IMR-90 (cell line): ENCODE measurements at places on chromosomes 4 and X. TPM values are rescaled to one million over a fixed set of nuclear protein-coding genes. Genes with fewer than 3 reads are reported as not detected.

DNA sequence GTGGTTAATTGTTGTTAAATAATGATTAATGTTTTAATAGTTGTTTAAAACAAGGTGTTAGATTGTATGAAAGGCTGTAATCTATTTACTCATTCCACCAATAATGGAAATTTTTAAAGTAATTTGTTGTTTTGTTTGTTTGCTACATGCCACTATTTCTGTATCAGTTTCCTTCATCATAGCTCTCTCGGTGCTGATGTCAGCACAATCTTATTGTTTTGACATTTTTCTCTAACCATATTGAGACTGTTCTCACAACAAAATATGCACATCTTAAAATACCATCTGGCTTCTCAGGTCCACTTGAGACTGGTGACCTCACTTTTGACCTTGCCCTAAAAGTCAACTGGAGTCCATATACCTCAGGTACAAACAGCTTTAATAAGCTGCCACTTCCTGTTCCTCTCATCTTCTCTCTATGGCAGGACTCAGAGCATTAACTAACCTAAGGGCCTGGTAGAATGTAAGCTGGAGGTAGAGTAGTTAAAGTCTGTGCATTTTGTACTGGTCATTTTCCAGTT, 1.0 kb upstream of the GUCY1B1 start:
- no peaks in the 10 kb centered on the region for H3K27me3 ChIP-seq
- H3K4me3 ChIP-seq, result no peak overlapping the region
- no peak overlapping the region for H3K27ac ChIP-seq
- no peak for DNase-seq

DNA sequence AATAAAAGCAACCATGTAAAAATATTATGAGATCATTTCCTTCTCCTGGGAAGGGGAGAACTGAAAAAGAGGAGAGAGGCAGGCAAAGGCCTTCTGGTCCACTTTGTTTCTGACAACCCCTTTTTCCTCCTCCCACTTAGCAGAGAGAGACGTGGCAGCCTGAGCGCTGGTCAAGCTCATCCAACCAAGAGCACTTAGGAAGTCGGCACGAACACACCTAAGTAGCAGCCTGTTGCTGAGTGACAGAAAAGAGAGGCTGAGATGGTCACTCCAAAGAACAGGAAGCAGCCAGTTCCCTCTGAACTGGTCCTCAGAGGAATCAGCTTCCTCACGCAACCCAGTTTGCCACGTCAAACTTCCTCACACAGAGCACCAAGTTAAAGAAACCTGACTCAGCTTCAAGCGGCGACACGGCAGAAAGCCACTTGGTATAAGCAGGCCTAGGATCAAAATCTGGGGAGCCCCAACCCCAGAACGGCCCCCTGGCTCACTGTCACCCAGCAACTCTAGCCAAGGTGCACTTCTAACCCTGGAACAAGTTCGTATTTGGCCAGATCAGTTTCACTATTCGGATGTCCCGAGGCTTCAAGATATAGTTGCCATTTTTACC, 861 bp downstream of the SEC24D start:
- DNase-seq, result peak; percentile 94
- H3K27ac ChIP-seq, result peak overlapping the region; percentile 99
- H3K27me3 ChIP-seq, result no peaks in the 10 kb centered on the region
- H3K4me1 ChIP-seq, result peaks cover 6% of the 10 kb centered on the region
- peak overlapping the region; percentile 93 for H3K4me3 ChIP-seq
- peaks cover 22% of the 10 kb centered on the region for H3K36me3 ChIP-seq

GRCh38 chr4:47391256-47391655, 72.2 kb downstream of the COMMD8 start:
- H3K36me3 ChIP-seq, result no peaks in the 10 kb centered on the region
- DNase-seq, result no peak
- H3K4me1 ChIP-seq, result no peaks in the 10 kb centered on the region
- no peak overlapping the region for H3K4me3 ChIP-seq
- no peak overlapping the region for H3K27ac ChIP-seq
- H3K27me3 ChIP-seq, result no peaks in the 10 kb centered on the region

DNA sequence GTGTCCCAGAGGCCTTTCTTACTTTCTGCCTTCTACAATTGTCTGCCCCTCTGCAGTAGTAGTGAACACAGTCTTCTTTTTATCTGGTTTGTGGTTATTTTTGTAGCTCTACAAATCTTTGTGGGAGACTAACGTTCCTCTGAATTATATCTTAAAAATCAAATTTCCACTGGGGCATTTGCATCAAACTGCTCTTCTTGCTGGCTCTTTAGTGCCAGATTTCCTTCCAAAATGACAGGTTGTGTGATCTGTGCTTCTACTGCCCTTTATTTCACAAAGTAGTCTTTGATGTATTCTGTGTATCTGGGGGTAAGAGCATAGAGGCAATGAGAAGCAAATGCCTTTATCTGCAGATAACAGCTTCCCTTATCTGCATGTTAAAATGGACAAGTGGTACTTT, 34.5 kb downstream of the TSPAN7 start:
- H3K4me3 ChIP-seq, result no peak overlapping the region
- H3K36me3 ChIP-seq, result no peaks in the 10 kb centered on the region
- DNase-seq, result no peak
- no peaks in the 10 kb centered on the region for H3K4me1 ChIP-seq
- no peaks in the 10 kb centered on the region; the same call in 1 of the 2 replicates for H3K27me3 ChIP-seq

DNA sequence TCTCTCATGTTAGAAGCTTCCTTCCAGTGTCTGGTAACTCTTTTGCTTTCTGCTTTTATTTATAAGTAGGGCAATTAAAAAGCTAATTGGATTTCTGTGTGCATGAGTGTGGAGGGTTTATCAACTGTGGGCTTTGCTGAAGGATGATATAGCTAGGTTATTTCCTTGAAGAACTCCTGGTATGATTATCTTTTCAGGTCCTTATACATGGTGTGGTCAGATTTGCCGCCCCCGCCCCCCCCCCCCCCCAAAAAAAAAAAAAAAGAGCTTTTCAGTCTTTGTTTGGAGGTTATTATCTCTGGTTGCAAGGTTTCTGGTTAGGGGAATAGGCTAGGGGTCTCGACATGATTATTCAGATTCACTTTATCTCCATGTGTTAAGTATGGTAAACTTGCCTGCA, 35.9 kb downstream of the MOB1B start:
- H3K4me3 ChIP-seq, result no peak overlapping the region
- H3K4me1 ChIP-seq, result peaks cover 3% of the 10 kb centered on the region; the same call in 1 of the 2 replicates
- no peaks in the 10 kb centered on the region for H3K27me3 ChIP-seq
- no peaks in the 10 kb centered on the region for H3K36me3 ChIP-seq
- DNase-seq, result no peak

DNA sequence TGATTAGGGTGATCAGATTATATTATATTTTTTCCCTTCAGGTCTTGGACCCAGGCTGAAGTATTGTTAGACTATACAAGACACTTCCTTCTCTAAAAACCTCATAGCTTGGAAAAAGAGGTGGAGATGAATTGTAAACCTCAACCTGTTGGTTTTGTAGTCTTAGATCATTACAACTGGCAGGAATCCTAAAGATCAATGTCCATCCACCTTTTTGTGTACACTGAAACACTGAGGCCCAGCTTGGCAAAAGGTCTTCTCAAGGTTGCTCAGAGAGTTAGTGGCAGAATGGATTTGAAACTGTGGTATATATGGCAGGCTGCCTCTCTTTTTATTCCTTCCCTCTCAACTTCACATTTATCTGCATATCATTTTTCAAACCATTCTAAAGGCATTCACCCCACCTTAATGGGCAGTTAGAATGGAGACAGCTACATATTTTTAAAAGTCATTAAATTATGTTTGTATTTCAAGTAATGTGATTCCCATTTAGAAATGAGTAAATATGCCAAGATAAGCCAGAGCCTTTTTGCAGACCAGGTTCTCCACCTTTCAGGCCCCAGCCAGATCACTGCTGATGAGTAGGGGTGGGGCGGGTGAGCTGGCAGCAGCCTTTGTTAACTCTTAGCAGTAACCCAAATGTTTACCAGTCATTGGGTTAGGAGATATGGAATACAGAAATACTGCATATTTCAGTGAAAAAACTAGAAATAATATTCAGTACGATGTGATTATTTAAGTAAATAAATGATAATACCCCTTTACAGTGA, 243.2 kb upstream of the F9 start:
- DNase-seq, result no peak
- H3K4me1 ChIP-seq, result no peaks in the 10 kb centered on the region
- no peaks in the 10 kb centered on the region for H3K36me3 ChIP-seq
- no peaks in the 10 kb centered on the region for H3K27me3 ChIP-seq
- no peak overlapping the region for H3K4me3 ChIP-seq

GRCh38 chrX:21658746-21659145, 616 bp upstream of the KLHL34 start:
- no peaks in the 10 kb centered on the region for H3K4me1 ChIP-seq
- H3K36me3 ChIP-seq, result no peaks in the 10 kb centered on the region
- no peaks in the 10 kb centered on the region for H3K27me3 ChIP-seq
- no peak overlapping the region for H3K27ac ChIP-seq
- no peak overlapping the region for H3K4me3 ChIP-seq

DNA sequence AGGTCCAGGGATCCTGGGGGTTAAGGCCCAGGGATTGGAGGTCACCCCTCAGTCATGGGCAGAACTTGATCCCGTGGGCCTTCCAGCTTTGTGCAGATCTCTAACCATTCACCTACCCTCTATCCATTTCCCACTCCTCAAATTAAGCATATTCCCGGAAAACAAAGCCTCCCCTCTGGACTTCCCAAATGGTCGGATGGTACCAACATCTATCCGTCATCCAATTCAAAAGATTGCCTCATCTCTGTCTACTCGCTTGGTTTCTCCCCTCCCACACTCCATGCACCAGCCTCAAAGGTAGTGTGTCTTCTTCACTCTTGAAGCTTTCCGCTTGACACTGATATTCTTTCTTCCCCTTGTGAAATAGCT, 473 bp upstream of the BCLAF3 start:
- H3K4me1 ChIP-seq, result no peaks in the 10 kb centered on the region; the same call in 1 of the 2 replicates
- H3K27me3 ChIP-seq, result peaks cover 1% of the 10 kb centered on the region
- H3K27ac ChIP-seq, result peak overlapping the region; percentile 56; the same call in 1 of the 2 replicates
- no peaks in the 10 kb centered on the region for H3K36me3 ChIP-seq
- DNase-seq, result no peak
- peak overlapping the region; percentile 44; the same call in 1 of the 2 replicates for H3K4me3 ChIP-seq

- H3K27me3 ChIP-seq, result peaks cover 2% of the 10 kb centered on the region
- no peak for DNase-seq
- H3K4me1 ChIP-seq, result no peaks in the 10 kb centered on the region
These were observed 11.5 kb upstream of the IDS start for GRCh38 chrX:149516604-149517003.

- no peaks in the 10 kb centered on the region for H3K36me3 ChIP-seq
- H3K27me3 ChIP-seq, result peaks cover 47% of the 10 kb centered on the region
- no peak overlapping the region for H3K27ac ChIP-seq
- peaks cover 5% of the 10 kb centered on the region for H3K4me1 ChIP-seq
- no peak for DNase-seq
These were observed 39.7 kb downstream of the CPLX1 start for GRCh38 chr4:786074-786741.

GRCh38 chr4:181475359-181475758, 767.8 kb upstream of the TENM3 start:
- H3K27ac ChIP-seq, result no peak overlapping the region
- no peak for DNase-seq

GRCh38 chr4:71978210-71978835, 53.5 kb upstream of the NPFFR2 start:
- H3K27ac ChIP-seq, result no peak overlapping the region
- H3K27me3 ChIP-seq, result no peaks in the 10 kb centered on the region
- H3K36me3 ChIP-seq, result no peaks in the 10 kb centered on the region
- no peak overlapping the region for H3K4me3 ChIP-seq

- peaks cover 2% of the 10 kb centered on the region; the same call in 1 of the 2 replicates for H3K36me3 ChIP-seq
- peaks cover 3% of the 10 kb centered on the region for H3K4me1 ChIP-seq
- DNase-seq, result no peak
- peak overlapping the region; percentile 82 for H3K27ac ChIP-seq
- H3K4me3 ChIP-seq, result peak overlapping the region; percentile 74
These were observed 940 bp upstream of the UTP3 start for GRCh38 chr4:70687392-70687791.

DNA sequence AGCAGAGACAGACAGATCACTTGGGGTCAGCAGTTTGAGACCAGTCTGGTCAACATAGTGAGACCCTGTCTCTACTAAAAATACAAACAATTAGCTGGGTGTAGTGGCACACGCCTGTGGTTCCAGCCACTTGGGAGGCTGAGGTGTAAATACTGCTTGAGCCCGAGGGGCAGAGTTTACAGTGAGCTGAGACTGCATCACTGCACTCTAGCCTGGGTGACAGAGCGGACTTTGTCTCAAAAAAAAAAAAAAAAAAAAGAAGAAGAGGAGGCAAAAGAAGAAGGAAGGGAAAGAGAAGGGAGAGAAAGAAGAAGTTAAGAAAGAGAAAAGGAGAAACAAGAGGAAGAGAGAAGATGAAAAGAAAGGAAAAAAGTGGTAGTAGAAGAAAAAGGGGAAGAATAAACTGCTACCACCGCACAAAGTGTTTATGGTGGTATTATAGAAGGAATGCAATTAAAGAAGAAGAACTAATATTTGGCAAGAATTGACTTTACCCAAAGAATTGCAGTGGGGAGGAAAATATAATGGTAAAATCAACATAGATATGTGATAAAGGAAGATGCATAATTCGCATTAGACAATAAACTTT, 19.6 kb upstream of the NSUN7 start:
- DNase-seq, result no peak
- H3K36me3 ChIP-seq, result no peaks in the 10 kb centered on the region
- peaks cover 8% of the 10 kb centered on the region for H3K27me3 ChIP-seq
- H3K4me1 ChIP-seq, result no peaks in the 10 kb centered on the region
- H3K27ac ChIP-seq, result no peak overlapping the region

- H3K4me3 ChIP-seq, result peak overlapping the region; percentile 52
- no peaks in the 10 kb centered on the region for H3K36me3 ChIP-seq
- H3K27me3 ChIP-seq, result no peaks in the 10 kb centered on the region
These were observed 68.7 kb downstream of the MGST2 start for GRCh38 chr4:139734201-139734874.

- H3K4me3 ChIP-seq, result no peak overlapping the region
- no peak for DNase-seq
- H3K27me3 ChIP-seq, result peaks cover 6% of the 10 kb centered on the region; the same call in 1 of the 2 replicates
- H3K4me1 ChIP-seq, result no peaks in the 10 kb centered on the region
These were observed 4.4 kb upstream of the ZFP92 start for GRCh38 chrX:153406903-153407302.

DNA sequence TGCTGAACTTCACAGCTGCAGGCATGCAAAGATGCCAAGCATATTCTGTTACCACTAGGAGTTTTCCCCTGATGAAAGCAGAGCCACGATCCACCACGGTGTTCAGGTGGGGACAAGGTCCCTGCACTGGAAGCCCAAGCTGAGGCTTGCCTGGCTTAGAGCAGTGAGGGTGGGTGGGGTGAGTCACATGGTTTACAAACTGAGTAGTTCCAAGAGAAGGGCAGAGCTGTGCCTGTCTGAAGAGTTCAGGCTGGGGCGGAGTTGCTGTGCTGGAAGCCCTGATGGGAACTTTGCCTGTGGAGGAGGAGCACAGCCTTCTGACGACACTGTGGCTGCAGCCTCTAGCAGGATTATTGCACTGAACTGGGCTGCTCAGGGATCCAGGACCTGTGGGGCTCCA, 45.5 kb downstream of the FAM9B start:
- no peaks in the 10 kb centered on the region for H3K27me3 ChIP-seq
- no peak overlapping the region for H3K4me3 ChIP-seq
- H3K4me1 ChIP-seq, result peaks cover 3% of the 10 kb centered on the region; the same call in 1 of the 2 replicates
- H3K27ac ChIP-seq, result no peak overlapping the region

- H3K36me3 ChIP-seq, result no peaks in the 10 kb centered on the region
- no peak overlapping the region for H3K4me3 ChIP-seq
- peaks cover 4% of the 10 kb centered on the region; the same call in 1 of the 2 replicates for H3K27me3 ChIP-seq
- DNase-seq, result no peak
- H3K4me1 ChIP-seq, result peaks cover 3% of the 10 kb centered on the region
- no peak overlapping the region for H3K27ac ChIP-seq
These were observed 65.3 kb downstream of the NYX start for GRCh38 chrX:41512394-41512793.

KLF8 gene
- polyA plus RNA-seq, result 0.07 TPM in 2 replicates

MAGEA8 gene
- not detected in 2 replicates for polyA plus RNA-seq

KLB gene
- polyA plus RNA-seq, result not detected in 2 replicates

MAP3K15 gene
- 0.10 and 0.13 TPM in 2 replicates for polyA plus RNA-seq

JCHAIN gene
- polyA plus RNA-seq, result 0.49 and 0.86 TPM in 2 replicates

CLDN22 gene
- not detected in 2 replicates for polyA plus RNA-seq

CPE gene
- 11.8 and 13.5 TPM in 2 replicates for polyA plus RNA-seq

C1QTNF7 gene
- 0.12 and 0.23 TPM in 2 replicates for polyA plus RNA-seq

C4orf50 gene
- not detected in 2 replicates for polyA plus RNA-seq

SPP1 gene
- 0.50 and 0.62 TPM in 2 replicates for polyA plus RNA-seq

SPANXN3 gene
- polyA plus RNA-seq, result not detected in 2 replicates
